ENCODE measurements at places on chromosomes 12 and 14.

DNA sequence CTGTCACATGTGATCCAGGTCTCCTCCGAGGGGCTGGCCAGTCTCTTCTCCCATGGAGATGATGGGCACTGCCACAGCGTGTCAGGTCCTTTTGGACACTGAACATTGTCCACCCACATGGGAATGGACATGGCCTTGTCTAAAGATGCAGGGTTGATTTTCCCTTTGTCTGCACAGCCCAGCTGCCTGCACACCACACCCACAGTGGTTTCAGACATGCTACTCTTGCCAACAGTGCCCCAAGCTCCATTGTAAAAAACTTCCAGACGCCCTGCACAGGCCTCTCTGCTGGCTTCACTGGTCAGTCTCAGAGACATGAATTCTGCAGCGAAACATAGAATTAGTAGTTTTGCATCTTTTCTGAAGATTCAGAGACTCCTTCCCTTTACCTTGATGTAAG is 18.5 kb downstream of the CD163 start:
- no peak for DNase-seq

DNA sequence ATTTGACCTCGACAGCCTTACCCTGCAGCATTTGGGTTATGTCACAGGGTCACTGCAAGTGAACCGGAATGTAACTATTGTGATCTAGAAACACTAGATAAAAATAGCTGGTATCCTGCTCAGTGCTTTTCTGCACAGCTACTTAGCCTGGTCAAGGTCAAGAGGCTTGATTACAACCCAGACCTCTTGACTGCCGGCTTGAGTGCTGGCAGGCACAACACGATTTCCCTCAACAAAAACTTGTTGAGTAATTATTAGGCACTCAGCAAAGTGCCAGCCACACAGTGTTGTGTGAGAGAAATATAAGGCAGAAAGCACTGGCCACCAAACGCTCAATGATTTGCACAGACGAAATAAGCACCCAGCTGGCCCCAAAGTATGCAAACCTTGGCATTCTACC is 156.7 kb downstream of the NUAK1 start:
- DNase-seq: no peak

DNA sequence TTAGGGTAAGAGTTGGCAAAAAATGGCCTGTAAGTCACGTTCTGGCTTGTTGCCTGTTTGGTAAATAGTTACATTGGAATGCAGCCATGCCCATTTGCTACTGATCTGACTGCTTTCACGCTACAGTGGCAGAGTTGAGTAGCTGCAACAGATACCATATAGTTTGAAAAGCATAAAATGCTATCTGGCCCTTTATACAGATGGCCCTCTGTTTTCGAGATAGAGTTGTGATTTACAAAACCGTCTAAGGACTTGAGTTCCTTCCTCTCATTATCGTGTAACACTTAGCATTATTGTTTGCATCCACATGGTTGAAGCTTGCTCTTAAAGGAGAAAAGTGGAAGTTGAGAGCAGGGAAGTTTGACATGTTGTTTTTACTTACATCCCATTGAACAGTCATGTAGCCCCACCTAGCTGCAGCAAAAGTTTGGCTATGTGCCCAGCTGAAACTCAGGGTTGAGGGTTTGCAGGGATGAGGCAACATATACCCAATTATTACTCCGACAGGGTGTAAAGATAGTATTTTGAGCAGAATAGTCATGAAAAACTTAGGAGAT is 11.3 kb upstream of the SCFD1 start:
- DNase-seq: peak; percentile 27

DNA sequence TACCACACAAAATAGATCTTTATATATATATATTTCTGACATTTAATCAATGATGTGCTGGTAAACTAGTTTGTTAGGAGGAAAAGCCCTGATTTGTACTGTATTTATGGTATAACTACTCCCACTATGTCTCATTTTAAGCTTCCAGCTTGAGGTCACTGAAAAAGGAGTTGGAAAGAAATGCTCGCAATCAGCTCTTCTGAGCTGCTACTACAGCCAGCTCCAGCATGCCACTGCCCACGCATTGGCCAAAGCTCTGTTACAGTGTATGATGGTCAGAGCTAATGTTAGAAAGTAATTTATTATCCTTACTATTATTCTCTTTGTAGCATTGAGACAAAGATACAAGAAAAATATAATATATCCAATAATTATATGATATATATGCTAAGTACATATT is 55.0 kb upstream of the PCED1B start:
- no peak for DNase-seq

- no peak for DNase-seq
Measured at GRCh38 chr14:79363291-79363690, 848.0 kb downstream of the DIO2 start.

DNA sequence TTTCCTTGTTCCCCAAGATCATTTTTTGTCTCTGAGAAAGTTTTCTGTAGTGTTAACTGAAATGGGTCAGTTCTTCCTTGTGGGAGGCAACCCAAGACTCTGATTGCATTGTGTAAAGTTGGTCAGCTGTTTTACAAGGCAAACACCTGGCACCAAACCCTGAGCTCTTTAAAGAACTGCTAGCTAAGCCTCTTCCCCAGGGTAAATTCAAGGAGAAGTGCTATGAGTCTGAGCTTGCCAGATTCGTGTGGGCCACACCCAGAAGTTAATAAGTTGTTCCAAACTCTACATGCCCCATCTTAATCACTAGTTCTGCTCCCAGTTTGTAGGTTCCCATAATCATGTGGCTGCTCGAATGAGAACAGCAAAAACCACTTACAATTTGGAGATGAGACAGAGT is 214.5 kb downstream of the BTG1 start:
- DNase-seq: no peak

- peak; percentile 39 for DNase-seq
Measured at GRCh38 chr12:121748571-121749265, 36.2 kb downstream of the TMEM120B start.

DNA sequence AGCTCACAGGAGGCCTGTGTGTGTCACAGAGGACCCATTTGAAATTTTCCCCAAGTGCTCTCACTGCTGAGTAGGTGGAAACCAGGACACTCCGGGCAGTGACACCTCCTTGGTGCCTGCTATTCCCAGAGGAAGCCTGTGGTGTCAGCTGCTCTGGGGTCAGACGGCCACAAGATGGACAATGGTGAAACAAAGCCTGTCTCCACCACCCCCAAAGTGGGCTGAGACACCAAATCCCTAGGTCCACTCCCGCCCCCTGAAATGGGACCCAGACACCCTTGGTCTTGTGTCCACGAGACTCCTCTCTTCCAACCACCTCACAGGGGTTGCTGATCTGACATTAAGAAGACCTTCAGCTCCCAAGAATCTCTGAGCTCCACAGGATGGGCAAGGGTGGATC is 7.0 kb downstream of the KCNH3 start:
- no peak for DNase-seq

Measured in activated CD4-positive, alpha-beta memory T cell treated with anti-CD3 and anti-CD28 coated beads for 36 hours (primary cell).